ENCODE measurements at places on chromosomes 1 and 21.
A peak's percentile ranks its signal among the peaks of the same experiment; 100 is the strongest.

DNA sequence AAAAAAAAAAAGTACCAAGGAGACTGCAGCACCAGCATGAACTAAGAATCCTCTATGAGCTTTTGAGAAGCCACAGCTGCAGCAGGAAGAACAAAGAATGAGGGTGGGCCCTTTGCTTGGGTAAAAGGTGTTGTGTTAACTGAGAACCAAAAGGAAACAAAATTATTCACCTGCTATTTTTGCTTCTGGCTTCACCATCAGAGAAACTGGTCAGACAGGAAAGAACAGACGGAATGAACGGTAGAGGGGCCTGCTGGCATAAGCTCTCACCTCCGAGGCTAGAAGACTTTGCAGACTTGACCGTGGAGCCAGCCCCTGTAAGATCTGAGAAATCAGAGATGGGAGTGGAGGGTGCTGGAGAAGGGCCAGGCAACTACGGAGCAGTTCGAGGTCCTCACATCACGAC lies 27.6 kb downstream of the IL10RB start:
- H3K36me3 ChIP-seq: peaks cover 58% of the 10 kb centered on the region
- H3K4me3 ChIP-seq: no peak overlapping the region
- no peak overlapping the region for H3K27ac ChIP-seq
- DNase-seq: no peak

- peaks cover 65% of the 10 kb centered on the region for H3K4me1 ChIP-seq
- H3K4me3 ChIP-seq: no peak overlapping the region
- DNase-seq: no peak
- H3K36me3 ChIP-seq: peaks cover 64% of the 10 kb centered on the region
- no peaks in the 10 kb centered on the region for H3K27me3 ChIP-seq
These were observed 65.7 kb downstream of the NVL start for GRCh38 chr1:224264321-224264720.

DNA sequence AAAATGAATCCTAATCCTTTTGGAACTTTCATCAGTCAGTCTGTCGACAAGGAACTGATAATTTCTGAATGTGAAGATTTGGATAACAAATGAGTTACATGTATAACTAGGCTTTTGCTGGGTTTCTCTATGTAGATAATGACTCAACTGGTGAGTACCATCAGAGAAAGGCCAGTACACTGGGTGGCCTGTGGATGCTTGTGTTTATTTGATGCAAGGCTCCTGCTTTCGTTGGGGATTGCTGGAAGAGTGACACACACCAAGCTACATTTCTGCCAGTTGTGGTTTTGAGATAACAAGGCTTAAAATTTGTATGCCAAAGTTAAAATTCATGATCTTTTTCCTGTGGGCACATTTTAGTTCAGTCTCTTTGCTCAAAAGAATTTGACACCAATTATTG lies 115.7 kb upstream of the UBE2U start:
- H3K27ac ChIP-seq: no peak overlapping the region
- no peak overlapping the region for H3K4me3 ChIP-seq
- no peak for DNase-seq
- no peaks in the 10 kb centered on the region for H3K36me3 ChIP-seq

DNA sequence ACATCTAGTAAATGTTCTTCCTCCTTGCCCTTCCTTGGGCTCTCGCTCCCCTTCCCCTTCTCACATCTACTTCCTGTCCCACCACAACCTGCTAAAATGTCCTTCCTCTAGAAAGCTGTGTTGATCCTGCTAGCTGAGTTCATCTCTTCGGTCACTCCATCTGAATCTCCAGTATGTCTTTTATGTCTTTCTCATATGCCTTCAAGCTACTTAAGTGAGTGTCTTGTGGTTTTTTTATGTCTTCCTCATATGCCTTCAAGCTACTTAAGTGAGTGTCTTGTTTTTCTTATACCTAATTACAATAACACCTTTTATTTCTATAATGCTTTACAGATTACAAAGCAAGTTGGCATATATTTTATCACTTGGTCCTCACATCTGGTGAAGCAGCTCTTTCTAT lies 33.9 kb downstream of the CSF1 start:
- H3K27me3 ChIP-seq: peaks cover under 1% of the 10 kb centered on the region
- no peak overlapping the region for H3K27ac ChIP-seq
- no peaks in the 10 kb centered on the region for H3K36me3 ChIP-seq
- DNase-seq: no peak

GRCh38 chr1:183567584-183567983 lies 22.7 kb downstream of the NCF2 start:
- H3K27ac ChIP-seq: no peak overlapping the region
- H3K36me3 ChIP-seq: peaks cover 27% of the 10 kb centered on the region
- no peak for DNase-seq

GRCh38 chr1:93411000-93411399 lies 36.9 kb upstream of the FNBP1L start:
- peaks cover 3% of the 10 kb centered on the region for H3K4me1 ChIP-seq
- H3K36me3 ChIP-seq: peaks cover 7% of the 10 kb centered on the region
- H3K27ac ChIP-seq: no peak overlapping the region
- peaks cover 9% of the 10 kb centered on the region for H3K27me3 ChIP-seq

- H3K27me3 ChIP-seq: peaks cover 62% of the 10 kb centered on the region
- DNase-seq: no peak
- H3K27ac ChIP-seq: no peak overlapping the region
- no peaks in the 10 kb centered on the region for H3K36me3 ChIP-seq
- peaks cover 11% of the 10 kb centered on the region for H3K4me1 ChIP-seq
- H3K4me3 ChIP-seq: no peak overlapping the region
These were observed 10.3 kb upstream of the HMGCS2 start for GRCh38 chr1:119778886-119779560.

DNA sequence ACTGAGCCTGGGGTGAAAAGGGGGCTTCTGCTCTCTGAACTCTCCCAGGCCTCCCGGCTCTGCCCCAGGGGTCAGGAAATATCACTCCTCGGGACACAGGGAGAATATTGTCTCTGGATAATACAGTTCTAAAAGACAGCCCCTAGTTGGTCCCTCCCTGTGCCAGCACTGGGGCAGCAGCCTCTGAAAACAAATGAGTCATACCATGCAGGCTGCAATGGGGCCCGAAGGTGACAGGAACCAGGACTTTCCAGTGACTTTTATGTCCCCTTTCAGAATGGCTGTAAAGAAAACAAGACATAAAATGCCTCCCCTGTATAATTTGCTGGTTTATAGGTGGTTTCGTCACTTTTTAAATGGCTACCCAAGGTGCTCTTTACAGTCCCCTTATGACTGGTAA lies 360.0 kb downstream of the NPHP4 start:
- H3K4me3 ChIP-seq: no peak overlapping the region
- peaks cover 1% of the 10 kb centered on the region for H3K27me3 ChIP-seq
- no peak for DNase-seq
- no peaks in the 10 kb centered on the region for H3K36me3 ChIP-seq
- no peaks in the 10 kb centered on the region for H3K4me1 ChIP-seq

- peaks cover 23% of the 10 kb centered on the region for H3K4me1 ChIP-seq
- H3K4me3 ChIP-seq: no peak overlapping the region
- no peaks in the 10 kb centered on the region for H3K36me3 ChIP-seq
- DNase-seq: peak; percentile 28
These were observed 84.8 kb downstream of the KCND3 start for GRCh38 chr1:111904478-111905218.

DNA sequence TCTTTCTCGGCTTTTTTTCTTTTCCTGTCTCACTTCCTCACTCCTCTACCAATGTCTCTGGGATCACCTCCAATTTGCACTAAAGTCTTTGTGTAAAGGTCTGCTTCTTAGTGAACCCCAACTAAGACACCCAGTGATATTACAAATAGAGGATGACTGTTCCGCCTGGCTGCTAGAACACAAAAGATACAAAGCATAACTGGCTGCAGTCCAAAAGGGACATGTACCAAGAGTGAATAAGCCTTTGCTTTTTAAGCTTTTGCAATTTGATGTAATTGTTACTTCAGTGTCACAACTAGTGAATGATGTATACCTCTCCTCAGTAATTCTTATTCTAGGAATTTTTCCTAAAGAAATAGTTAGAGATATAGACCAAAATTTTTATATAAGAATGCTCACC lies 82.8 kb upstream of the BEND5 start:
- H3K4me1 ChIP-seq: no peaks in the 10 kb centered on the region
- no peaks in the 10 kb centered on the region for H3K36me3 ChIP-seq
- no peak overlapping the region for H3K4me3 ChIP-seq
- no peak for DNase-seq

- no peak overlapping the region for H3K4me3 ChIP-seq
- no peaks in the 10 kb centered on the region for H3K4me1 ChIP-seq
- H3K27ac ChIP-seq: no peak overlapping the region
- H3K36me3 ChIP-seq: no peaks in the 10 kb centered on the region
These were observed 107.9 kb downstream of the ZFYVE9 start for GRCh38 chr1:52249831-52250230.

DNA sequence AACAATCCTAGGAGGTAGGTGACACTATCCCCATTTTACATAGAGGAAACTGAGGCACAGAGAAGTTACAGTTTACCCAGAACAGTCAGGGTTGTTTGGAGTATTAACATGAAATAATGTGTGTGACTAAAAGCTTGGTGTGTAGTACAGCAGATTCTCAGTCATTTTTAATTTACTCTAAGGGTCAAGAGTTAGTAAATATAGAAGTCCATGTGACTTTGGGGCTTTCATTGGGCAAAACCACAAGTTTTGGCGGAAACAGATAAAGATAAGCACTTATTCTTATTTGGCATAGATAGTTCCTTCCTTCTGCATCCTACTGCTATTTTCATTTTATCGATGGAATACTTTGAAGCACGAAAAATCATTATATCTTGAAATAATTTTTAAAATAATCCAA lies 128.5 kb downstream of the DNM3 start:
- no peaks in the 10 kb centered on the region for H3K4me1 ChIP-seq
- no peaks in the 10 kb centered on the region for H3K36me3 ChIP-seq
- peaks cover 8% of the 10 kb centered on the region for H3K27me3 ChIP-seq
- H3K27ac ChIP-seq: no peak overlapping the region

DNA sequence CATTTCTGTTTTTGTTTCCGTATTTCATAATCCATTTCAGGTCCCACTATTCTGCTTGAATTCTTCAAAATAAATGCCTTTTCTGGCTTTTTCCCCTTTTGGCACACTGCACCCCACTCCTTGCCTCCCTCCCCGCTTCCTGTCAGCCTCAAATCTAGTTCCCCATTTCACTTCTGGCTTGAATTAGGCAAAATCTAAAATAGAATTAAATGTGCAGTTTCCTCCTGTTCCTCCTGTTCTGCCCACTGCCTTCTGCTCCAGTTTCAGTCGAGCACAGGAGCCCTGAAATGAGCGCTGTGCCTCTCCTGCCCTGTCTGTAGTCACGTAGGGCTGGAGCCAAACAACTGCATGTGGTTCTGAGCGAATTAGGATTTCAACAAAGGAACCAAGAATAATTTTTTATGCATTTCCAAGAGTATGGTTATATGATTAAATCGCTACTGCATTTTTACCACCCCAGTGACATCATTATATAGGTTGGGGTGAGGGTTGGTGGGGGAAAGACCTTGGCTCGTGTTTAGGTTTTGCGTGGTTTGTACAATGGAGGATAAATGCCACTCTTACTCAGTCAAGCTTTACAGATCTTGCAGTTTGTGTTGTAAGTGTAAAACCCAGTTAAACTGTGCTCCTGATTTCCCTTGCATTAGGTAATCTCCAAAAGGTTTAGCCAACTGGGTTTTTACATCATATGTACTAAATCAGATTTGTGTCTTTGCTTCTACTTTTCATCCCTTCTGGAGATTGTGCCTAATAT lies 114.9 kb downstream of the VPS13D start:
- peaks cover 49% of the 10 kb centered on the region for H3K4me1 ChIP-seq
- peak; percentile 17 for DNase-seq
- peak overlapping the region; percentile 86 for H3K27ac ChIP-seq
- peak overlapping the region; percentile 64 for H3K4me3 ChIP-seq

DNA sequence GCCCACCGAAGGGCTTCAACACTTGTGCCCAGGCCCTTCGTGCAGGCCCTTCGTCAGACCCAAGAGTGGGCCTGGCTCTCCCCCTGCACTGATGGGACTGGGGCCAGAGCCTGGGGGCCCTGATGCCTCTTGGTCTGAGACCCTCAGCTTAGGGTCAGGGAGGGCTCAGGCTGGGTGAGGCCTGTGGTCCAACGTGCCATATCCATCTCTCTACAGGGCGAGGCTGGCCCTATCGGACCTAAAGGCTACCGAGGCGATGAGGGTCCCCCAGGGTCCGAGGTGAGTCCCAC lies 15.6 kb downstream of the COL6A1 start:
- H3K36me3 ChIP-seq: no peaks in the 10 kb centered on the region
- no peak for DNase-seq
- no peak overlapping the region for H3K4me3 ChIP-seq
- no peaks in the 10 kb centered on the region for H3K27me3 ChIP-seq
- H3K4me1 ChIP-seq: no peaks in the 10 kb centered on the region

DNA sequence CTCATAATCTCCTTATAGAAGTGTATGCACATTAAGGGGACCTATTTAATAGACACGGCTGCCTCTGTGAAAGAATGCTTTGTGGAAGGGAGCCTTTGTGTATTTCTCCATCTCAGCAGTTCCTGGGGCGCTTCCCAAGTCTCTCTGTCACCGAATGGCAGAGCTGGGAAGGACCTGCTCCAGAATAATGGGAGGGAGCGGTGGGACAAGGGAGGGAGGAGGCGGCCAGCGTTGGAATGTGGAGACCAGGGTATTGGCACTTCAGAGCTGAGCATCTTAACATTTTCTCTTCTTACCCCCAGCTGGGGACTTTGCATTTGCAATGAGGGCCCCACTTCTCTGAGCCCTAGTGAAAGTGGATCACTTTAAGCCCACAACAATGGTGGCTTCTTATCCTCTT lies 23.9 kb downstream of the CACHD1 start:
- H3K27ac ChIP-seq: no peak overlapping the region
- no peak for DNase-seq
- H3K27me3 ChIP-seq: peaks cover 12% of the 10 kb centered on the region
- H3K4me1 ChIP-seq: no peaks in the 10 kb centered on the region

- DNase-seq: no peak
- H3K27me3 ChIP-seq: no peaks in the 10 kb centered on the region
- H3K27ac ChIP-seq: peak overlapping the region; percentile 70
These were observed 1.8 kb upstream of the SERBP1 start for GRCh38 chr1:67431869-67432578.

DNA sequence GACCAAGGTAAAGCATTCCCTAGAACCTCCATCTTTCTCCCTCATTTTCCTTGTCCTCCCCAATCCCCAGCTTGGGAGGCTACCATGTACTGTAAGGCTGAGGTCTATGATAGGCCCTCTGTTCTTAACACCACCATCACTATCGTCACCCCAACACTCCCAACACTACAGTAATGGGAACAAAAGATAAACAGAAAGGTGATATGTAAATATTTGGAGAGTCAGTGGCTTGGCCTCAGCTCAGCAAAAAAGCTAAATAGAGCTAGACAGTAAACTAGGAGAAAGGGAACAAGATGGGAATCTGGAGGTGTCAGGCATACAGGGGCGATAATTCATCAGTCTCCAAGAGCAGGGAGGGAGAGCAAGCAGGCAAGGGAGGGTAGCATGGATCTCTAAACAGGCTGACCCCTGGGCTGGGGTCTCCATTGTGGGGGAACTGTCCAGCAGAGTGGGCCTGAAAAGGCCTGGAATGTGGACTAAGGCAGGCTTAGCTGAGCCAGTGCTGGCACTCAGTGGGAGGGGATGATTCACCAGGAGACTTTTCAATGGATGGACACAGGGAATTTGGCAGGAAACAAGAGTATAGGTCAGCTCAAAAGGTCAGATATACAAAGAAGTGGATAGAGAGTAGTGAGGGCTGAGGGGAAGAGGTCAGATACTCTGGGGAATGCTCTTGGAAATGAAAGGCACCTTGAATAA lies 6.7 kb downstream of the WNT2B start:
- H3K27me3 ChIP-seq: peaks cover 6% of the 10 kb centered on the region
- no peak overlapping the region for H3K4me3 ChIP-seq
- no peaks in the 10 kb centered on the region for H3K36me3 ChIP-seq
- DNase-seq: no peak
